ENCODE measurements at places on chromosomes 4 and X.

DNA sequence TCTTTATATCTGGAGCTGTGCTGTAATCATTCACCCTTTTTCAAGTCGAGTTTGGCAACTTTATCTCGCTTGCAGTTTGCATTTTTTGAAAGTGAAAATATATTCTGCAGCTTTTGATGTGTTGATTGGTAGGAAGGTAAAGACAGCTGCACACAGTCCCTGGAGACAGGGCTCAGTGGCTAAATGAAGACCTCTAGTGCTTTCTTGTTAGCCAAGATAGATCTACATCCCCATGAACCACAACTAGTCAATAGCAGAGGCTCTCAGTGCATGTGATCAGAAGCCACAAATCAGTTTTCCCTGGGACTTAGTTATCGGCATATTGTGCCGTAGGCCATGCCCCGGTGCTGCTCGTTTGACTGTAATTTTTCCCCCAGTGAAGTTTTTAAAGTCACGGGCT is 587.7 kb upstream of the PITX2 start:
- DNase-seq: no peak

DNA sequence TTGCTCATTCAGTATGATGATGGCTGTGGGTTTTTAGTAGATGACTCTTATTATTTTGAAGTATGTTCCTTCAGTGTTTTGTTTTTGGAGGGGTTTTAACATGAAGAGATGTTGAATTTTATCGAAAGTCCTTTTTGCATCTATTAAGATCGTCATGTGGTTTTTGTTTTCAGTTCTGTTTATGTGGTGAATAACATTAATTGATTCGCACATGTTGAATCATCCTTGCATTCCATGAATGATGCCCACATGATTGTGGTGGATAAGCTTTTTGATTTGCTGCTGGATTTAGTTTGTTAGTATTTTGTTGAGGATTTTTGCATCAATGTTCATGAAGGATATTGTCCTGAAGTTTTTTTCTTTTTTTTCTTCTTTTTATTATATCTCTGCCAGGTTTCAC is 347.4 kb upstream of the EPHA5 start:
- DNase-seq: no peak

GRCh38 chrX:114962209-114962608 is 55.2 kb downstream of the IL13RA2 start:
- DNase-seq: no peak

- DNase-seq: no peak
These were observed 86.4 kb upstream of the ZMAT1 start for GRCh38 chrX:102018208-102018607.

DNA sequence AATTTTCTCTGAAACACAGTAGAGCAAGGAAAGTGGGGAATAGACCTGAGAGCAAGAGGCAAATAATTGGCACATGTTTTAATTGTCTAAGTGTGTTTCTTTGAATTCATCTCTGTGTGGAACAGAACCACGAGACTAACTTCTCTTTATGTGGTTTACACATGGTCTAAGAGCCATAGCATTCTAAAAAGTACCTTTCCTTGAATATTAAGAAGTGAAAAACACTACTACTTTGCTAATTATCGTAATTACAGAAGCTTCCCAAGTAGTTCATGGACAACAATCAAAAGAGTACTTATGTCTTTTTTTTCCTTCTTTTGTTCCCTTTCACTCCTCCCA is 2.9 kb upstream of the CYBB start:
- no peak for DNase-seq

- no peak for DNase-seq
These were observed 456.8 kb upstream of the AMOT start for GRCh38 chrX:113297437-113297836.

DNA sequence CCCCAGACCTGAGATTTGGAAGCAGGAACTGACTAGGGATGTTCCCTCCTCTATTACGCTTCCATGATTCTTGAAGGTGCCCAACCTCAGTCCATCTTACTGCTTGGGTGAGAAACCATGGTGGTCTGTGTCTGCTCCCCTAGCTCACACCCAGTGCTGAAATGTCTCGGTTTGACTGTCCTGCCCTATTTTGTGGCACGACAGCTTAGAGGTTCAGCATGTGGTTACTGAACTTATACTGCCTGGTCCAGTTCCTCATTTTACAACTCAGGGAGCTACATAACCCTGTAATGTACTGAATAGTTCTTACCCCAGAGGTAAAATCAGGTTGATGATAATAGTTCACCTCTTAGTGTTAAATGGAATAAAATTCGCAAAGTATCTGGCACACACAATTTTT is 203.1 kb downstream of the RBM46 start:
- no peak for DNase-seq

DNA sequence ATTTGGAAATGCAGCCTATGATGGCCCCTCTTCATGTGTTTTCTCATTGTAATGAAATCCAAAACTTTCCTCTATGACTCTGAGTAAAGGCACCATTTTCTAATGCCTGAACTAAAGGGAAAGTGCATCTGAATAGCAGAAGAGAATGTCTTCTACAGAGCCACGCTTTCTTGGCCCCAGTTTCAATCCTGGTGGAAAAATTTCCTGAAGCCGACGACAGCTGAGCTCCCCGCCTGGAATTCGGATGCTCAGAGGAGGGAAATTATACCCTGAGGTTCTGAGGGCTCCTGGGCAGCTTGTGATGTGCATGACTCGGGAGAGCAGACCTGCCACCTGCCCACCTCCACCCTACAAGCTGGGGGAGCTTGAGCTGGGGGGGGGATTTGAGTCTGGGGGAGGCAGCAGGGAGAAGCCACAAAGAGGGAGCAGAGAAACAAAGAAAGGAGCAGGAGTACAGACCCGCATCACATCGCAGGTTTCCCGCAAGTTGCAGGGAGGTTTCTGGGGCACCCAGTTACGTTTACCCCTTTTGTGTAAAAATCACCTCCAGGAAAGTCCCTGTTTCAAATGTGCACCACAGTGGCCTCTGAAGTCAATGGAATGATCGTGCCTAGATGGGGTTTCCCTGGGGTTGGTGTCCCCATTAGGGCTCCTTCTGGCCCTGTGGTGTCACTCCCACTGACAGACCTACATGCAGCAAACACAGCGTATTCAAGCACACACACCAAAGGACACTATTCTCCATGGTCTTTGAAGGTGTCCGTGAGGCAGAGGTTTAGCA is 145.6 kb upstream of the RBPJ start:
- peak; percentile 29 for DNase-seq

DNA sequence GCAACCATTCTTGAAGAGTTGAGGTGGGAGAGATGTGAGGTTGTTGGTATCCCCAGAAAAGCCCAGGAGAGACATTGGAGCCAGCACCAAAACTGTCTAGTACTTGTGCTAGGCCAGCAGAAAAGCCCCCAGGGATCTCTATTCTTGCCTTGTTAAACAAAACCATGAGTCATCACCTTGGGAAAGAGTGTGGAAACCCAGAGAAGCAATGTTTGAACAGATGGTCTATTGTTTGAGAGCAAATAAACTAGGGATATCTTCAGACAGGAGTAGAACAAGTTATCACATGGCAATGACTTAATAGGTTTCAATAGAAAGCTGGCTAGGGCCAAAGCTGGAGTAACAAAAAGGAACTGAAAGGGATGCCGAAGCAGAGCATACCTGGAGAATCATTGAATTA is 195.7 kb upstream of the CASK start:
- DNase-seq: no peak

- no peak for DNase-seq
These were observed 442.9 kb downstream of the TLL1 start for GRCh38 chr4:166315721-166316467.

- no peak for DNase-seq
These were observed 155.0 kb upstream of the MAOA start for GRCh38 chrX:43500996-43501694.

DNA sequence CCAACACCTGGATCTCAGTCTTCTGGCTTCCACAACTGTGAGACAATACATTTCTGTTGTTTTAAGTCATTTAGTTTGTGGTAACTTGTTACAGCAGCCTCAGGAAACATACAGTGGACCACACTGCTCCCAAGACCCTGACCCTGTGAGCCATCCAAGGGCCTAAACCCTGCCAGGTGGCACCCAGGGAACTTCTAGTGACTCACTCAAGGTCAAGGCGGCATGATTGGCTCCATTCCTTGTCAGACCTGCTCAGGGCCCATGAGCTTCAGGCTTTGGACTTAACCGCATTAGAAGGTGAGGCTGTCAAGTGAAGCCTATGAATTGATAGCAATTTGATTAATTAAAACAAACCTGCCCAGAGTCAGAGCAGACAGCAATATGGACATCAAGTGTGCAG is 165.7 kb upstream of the MAMLD1 start:
- DNase-seq: no peak

GRCh38 chrX:46750889-46751288 is 8.0 kb downstream of the SLC9A7 start:
- DNase-seq: no peak

GRCh38 chrX:150486011-150486410 is 82.4 kb upstream of the MTM1 start:
- DNase-seq: peak; percentile 47

DNA sequence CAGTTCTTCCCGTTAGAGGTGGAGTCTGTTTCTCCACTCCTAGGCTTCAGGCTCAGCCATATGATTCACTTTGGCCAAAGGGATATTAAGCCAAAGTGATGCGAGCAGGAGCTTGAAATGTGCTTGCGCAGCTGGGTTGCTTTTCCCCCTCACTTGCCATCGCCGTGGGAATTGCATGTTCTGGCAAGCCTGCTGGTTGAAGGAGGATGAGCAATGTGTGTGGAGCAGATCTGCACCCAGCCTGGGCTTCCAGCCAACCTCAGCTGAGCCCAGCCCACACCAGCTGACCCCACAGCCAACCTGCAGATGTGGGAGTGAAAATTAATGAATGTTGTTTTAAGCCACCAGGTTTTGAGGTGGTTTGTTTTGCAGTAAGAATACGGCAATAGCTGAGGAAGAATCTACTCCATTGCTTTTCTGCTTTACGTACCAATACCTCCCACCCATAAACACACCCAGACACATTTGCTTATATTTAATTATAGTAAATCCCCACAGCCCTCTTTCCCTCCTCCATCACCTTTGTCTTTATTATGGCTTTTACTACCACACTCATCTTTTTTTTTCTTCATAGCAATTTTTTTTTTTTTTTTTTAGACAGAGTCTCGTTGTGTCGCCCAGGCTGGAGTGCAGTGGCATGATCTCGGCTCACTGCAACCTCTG is 132.8 kb upstream of the FUNDC1 start:
- no peak for DNase-seq

DNA sequence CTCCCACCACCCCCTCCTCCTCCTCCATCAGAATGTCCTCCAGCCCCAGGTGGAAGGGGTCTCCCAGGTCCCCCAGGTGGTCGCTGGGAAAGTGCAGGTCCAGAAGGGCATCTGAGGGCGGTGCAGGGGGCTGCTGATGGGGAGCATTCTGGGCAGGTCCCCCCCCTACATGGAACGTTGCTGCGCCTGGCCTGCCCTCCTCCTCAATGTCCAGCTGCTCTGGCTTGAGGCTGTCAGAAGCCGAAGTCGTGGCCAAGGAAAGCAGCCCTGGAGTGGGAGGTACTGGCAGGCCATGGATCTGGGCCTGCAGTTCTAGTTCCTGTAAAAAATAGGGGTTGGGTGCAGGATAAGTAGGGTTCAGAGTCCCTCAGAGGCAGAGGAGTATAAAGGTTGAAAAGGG is 12.9 kb downstream of the TFE3 start:
- no peak for DNase-seq

All from CD4-positive, alpha-beta T cell treated with Interleukin-15 for 1 hour (primary cell).